ENCODE measurements at places on chromosomes 6 and 20. TPM values are rescaled to one million over a fixed set of nuclear protein-coding genes. Genes with fewer than 3 reads are reported as not detected.

The SPACA1 gene
- total RNA-seq: not detected

The VEGFA gene
- 18.4 TPM for total RNA-seq

GRCh38 chr6:79671600-79672266 lies 40.6 kb downstream of the SH3BGRL2 start:
- DNase-seq: no peak
- no peaks in the 10 kb centered on the region for H3K36me3 ChIP-seq
- H3K27ac ChIP-seq: no peak overlapping the region
- no peak overlapping the region for H3K4me3 ChIP-seq
- H3K27me3 ChIP-seq: no peaks in the 10 kb centered on the region
- no peaks in the 10 kb centered on the region for H3K4me1 ChIP-seq

DNA sequence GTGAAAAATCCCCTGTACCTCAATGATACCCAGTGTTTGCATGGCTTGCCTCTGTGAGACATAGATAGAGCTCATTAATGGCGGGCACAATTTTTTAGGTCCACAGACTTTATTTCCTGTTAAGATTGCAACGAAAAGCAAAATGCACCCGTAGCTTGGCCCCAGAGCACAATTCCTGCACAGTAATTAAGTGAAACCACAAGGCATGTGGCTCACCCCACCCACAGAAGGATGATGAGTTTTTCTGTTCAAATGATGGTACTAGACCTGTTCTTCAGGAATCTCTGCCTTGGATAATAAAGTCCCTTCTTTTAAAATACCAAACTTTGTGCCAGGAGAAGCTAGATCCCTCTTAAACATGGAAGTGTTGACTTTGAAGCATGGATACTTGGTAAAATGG lies 738.1 kb downstream of the QKI start:
- no peak overlapping the region for H3K4me3 ChIP-seq
- no peak overlapping the region for H3K27ac ChIP-seq
- DNase-seq: no peak
- H3K4me1 ChIP-seq: no peaks in the 10 kb centered on the region
- H3K27me3 ChIP-seq: no peaks in the 10 kb centered on the region

GRCh38 chr6:5078121-5078669 lies 6.9 kb upstream of the PPP1R3G start:
- no peak for DNase-seq
- H3K4me1 ChIP-seq: no peaks in the 10 kb centered on the region
- no peak overlapping the region for H3K27ac ChIP-seq
- no peaks in the 10 kb centered on the region for H3K36me3 ChIP-seq
- peaks cover 5% of the 10 kb centered on the region for H3K27me3 ChIP-seq

GRCh38 chr6:82385546-82385945 lies 21.9 kb downstream of the TPBG start:
- no peaks in the 10 kb centered on the region for H3K4me1 ChIP-seq
- H3K36me3 ChIP-seq: no peaks in the 10 kb centered on the region
- no peak overlapping the region for H3K27ac ChIP-seq
- no peak overlapping the region for H3K4me3 ChIP-seq
- no peak for DNase-seq

- H3K36me3 ChIP-seq: no peaks in the 10 kb centered on the region
- no peaks in the 10 kb centered on the region for H3K27me3 ChIP-seq
- no peak overlapping the region for H3K27ac ChIP-seq
- H3K4me3 ChIP-seq: no peak overlapping the region
These were observed 90.2 kb downstream of the GMDS start for GRCh38 chr6:2155206-2155605.

- no peak overlapping the region for H3K4me3 ChIP-seq
- H3K27me3 ChIP-seq: no peaks in the 10 kb centered on the region
- DNase-seq: no peak
- no peaks in the 10 kb centered on the region for H3K36me3 ChIP-seq
These were observed 90.7 kb upstream of the BEND6 start for GRCh38 chr6:56864171-56864616.

DNA sequence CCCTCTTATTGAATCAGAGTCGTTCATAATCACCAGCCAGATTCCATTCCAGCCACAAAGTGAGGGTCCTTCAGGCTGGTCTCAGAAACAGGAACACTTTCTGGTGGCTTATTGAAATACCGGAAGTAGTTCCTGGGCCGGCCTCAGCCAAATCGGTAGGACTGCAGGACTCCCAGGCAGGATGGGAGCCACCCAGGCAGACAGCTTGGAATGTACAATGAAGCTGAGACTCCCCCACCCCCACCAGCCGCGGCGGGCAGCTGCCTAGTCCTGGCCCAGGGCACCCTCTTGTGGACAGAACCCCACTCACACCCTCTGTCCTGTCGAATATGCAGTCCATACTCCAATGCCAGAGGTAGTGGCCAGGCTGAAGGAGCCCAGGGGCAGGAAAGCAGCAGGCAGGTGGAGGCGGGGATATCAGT lies 43.8 kb downstream of the MDFI start:
- no peaks in the 10 kb centered on the region for H3K36me3 ChIP-seq
- peaks cover 15% of the 10 kb centered on the region for H3K27me3 ChIP-seq
- peaks cover 2% of the 10 kb centered on the region for H3K4me1 ChIP-seq
- peak; percentile 40 for DNase-seq
- no peak overlapping the region for H3K27ac ChIP-seq

DNA sequence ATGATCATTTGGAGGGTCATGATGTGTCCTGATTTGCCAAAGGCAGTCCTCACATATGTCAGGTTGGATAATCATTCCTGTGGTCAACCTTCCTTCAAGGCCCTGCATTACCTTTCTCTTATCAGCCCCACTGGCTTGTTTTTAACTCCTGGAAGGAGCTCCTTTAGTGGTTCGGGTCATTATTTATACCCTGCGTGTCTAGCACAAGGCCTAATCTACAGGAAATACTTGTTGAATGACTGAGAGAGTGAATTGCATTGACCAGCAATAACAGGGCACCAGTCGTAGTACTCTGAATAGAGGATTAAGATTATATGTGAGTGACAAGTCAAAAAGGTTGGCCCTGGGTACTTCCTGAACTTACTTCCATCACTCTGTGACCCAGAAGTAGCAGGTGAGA lies 4.5 kb downstream of the HIVEP2 start:
- no peak overlapping the region for H3K27ac ChIP-seq
- no peak for DNase-seq
- H3K4me3 ChIP-seq: no peak overlapping the region
- H3K36me3 ChIP-seq: no peaks in the 10 kb centered on the region

GRCh38 chr6:43934183-43934802 lies 164.3 kb downstream of the VEGFA start:
- no peaks in the 10 kb centered on the region for H3K4me1 ChIP-seq
- no peaks in the 10 kb centered on the region for H3K27me3 ChIP-seq
- no peaks in the 10 kb centered on the region for H3K36me3 ChIP-seq
- H3K4me3 ChIP-seq: no peak overlapping the region
- no peak overlapping the region for H3K27ac ChIP-seq

- no peaks in the 10 kb centered on the region for H3K4me1 ChIP-seq
- H3K27me3 ChIP-seq: no peaks in the 10 kb centered on the region
- H3K4me3 ChIP-seq: no peak overlapping the region
- no peaks in the 10 kb centered on the region for H3K36me3 ChIP-seq
These were observed 85.6 kb downstream of the PFDN4 start for GRCh38 chr20:54293526-54293925.
